ENCODE measurements at places on chromosomes 2 and 18.
A peak's percentile ranks its signal among the peaks of the same experiment; 100 is the strongest.

DNA sequence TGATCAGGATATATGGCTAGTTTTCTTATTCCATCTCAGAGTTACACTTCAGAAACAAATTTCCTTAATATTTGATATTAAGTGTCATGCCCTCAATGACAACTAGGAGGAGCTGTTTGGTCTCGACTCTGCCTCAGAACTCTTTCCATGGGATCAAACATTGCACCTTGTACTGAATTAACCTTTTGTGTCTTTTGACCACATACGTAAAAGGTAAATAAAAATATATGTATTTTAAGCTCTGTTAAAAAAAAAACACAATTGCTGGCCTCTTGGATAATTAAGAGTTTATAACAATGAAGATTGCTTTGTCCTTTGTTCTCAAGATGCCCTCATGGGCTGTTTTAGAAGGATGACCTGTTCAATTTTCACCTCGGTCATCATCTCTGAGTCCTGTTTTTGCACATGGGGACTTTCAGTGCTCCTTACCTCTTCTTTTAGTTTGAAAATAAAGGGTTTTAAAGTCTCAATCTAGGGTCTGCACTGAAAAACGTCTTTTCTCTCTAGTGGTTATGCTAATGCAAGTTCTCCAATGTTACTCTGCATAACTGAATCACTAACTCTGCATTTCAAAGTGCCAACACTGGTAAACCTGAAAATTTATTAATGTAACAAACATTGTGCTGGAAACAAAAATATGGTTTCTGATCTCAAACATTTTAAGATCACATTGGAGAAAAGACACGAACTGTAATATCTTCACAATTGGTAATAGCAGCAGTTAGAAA, 18.8 kb upstream of the FN1 start:
- peak; percentile 12 for DNase-seq

- no peak for DNase-seq
These were observed 5.0 kb upstream of the FARP2 start for GRCh38 chr2:241350878-241351639.

DNA sequence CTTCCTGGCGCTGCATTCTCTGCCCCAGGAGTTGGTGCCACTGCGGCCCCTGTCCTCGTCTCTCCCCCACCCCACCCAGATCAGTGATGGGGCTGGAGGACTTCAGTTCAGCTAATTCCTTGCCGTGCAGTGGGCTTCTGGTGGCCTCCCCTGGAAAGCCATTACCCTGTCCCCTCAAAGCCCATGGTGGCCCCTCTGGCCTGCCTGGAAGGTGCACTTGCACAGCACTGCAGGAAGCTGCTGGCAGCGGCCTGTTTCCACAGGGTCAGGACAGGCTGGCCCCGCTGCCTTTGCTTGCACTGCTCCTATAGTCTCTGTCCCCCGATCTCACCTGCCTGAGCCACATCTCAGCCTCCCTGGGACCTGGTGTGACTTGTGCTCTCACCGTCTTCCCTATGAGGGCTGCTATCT, 105.1 kb downstream of the USP40 start:
- no peak for DNase-seq

DNA sequence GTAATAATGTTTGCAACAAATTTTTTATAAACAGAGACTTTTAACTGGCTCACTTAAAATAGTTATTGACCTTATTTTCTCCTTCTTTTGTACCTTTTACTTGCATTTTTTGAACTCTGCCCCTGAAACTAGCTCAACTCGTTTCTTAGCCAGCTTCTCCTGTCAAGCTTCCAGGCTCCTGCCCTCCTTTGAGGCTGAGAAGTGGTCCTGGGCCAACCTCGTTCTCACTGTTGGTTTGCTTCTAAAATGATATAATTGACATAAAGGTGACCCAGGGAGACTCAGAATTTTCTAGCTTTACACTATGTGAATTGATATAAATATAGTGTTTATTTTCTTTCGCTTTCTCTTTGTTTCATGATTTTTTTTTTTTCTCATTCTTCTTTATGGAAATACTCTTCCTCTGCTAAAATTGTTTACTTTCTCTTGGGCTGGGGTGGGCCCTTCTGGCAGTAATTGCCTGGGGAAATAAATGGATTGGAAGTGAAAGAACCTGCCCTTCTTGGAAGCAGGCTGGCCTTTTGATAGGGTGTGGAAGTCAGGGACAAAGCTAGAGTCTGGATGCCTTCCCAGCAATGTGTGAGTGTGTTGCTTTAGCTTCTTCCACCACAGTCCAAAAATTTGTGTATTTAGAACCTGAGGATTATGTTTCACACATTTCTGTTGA, 30.7 kb downstream of the GPD2 start:
- no peak for DNase-seq

- DNase-seq, result no peak
These were observed 165.2 kb downstream of the TDRD15 start for GRCh38 chr2:21288739-21289520.

DNA sequence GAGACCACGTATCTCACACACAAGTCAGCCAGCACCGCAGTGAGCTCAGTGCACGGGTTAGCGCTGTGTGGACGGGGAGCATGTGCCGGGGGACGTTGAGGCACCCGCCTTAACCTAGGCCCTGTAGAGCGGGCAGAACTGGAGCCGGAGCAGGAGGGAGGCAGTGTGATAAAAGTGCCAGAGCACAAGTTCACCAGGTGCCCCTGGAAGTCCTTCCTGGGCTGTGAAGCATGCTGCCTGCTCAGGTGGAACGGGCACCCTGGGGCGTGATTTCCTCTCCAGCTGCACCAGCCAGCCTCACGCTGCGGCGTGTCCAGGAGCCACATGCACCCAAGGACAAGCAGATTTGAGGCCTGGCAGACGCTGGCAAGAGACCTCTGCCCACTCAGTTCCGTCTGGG, 50.3 kb downstream of the ITGB1BP1 start:
- no peak for DNase-seq

GRCh38 chr2:43022896-43023295, 203.5 kb downstream of the ZFP36L2 start:
- DNase-seq, result no peak

DNA sequence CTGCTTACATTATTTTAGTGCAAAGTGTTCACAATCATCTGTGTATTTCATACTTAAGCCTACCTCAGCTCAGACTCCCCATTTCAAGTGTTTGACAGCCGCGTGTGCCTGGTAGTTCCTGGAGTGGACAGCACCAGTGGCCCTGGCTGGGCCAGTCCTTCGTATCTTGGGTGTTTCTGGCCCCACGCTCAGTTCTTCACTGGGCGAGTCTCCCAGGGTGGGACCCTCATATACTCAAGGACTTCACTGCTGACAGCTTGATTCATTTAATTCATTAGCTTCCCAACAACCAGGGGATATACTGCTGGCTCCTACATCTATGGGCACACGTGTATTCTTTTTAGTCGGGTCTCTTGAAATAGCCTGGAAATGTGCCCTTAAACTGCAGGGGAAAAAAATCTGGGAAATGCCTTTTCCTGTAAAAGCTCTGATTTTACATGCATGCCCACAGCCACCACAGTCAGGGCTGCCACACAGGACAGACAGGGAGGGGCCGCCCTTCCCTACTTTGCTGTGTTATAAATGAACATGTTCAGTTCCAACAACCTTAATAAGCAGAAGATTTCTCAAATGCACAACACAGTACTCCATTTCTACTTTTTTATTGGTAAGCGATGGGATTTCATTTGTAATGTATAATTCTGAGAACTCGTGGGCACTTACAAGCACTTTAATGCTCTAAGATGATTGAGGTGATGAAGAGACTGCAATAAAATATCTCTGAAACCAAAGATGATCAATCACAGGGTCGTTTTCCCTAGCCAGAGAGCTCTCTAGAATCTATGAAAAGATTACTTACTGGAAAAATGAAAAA, 205.5 kb upstream of the REV1 start:
- no peak for DNase-seq

- no peak for DNase-seq
These were observed 37.2 kb downstream of the ZBTB7C start for GRCh38 chr18:48371854-48372602.
